Pancreas (tissue), 10 donors: ENCODE measurements at places on chromosomes 4 and X. TPM values are rescaled to one million over a fixed set of nuclear protein-coding genes. Genes with fewer than 3 reads are reported as not detected.

DNA sequence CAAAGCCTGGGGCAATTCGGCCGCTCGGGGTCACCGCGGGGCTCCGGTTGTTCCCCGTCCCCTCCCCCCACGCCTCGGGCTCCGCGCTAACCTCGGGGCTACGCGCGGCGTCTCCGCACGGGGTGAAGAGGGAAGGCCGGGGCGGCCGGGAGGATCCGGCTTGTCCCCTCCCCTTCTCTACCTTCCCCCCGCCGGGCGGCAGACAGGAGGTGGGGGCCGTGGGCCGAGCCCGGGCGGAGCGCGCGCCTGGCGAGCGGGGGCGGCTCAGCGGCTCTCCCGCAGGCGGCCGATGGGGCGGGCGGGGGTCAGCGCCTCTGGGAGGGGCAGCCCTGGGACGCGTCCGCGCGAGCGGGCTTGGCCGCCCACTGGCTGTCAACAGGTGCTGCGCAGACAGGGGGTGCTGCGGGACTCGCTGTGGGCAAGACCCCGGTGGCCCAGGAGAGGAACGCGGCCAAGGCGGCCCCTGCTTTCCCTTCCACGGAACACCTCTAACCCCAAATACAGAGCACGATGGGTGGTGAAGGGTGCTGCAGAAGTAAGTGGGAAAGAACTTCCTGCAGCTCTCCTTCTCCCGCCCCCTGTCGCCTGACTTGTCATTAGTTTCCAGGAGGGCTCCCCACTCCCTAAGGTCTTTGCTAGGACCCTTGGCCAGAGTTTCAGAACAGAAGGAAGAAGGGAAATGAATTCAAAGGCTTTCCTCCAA is at the start of gene PDGFC:
Gene PDGFC, minus strand, starts transcription at position 124 of the 703 bp plus-strand sequence. CDS start 896 bp downstream, outside the sequence.
- peak; percentile 90 for DNase-seq

- peak; percentile 6 for DNase-seq
Measured at GRCh38 chr4:72094059-72094797, 62.4 kb downstream of the NPFFR2 start.

- DNase-seq, result no peak
Measured at GRCh38 chr4:73311428-73311827, 52.8 kb upstream of the ANKRD17 start.

- no peak for DNase-seq
Measured at GRCh38 chr4:155402941-155403340, 26.2 kb upstream of the MAP9 start.

DNA sequence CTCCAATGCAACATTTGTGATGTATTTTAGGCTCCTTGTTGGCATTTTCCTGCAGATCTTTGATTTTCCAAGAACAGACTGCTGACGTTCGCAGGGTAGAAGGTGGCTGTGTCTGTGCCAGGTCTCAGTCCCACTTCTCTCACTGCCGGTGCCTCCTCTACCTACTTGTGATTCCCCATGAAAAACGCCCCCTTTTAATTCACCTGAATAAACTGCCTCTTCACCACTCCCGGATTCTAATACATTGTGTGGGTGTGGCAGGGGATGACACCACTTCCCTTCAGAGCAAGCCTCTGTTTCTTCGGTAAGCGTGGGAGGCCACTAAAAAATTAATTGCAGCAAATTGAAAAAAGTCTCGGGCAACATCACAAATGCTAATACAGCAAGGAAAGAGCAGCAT is 96.1 kb upstream of the FAM9B start:
- no peak for DNase-seq

- DNase-seq, result peak; percentile 17
Measured at GRCh38 chr4:109559625-109559982, 442 bp upstream of the MCUB start.

DNA sequence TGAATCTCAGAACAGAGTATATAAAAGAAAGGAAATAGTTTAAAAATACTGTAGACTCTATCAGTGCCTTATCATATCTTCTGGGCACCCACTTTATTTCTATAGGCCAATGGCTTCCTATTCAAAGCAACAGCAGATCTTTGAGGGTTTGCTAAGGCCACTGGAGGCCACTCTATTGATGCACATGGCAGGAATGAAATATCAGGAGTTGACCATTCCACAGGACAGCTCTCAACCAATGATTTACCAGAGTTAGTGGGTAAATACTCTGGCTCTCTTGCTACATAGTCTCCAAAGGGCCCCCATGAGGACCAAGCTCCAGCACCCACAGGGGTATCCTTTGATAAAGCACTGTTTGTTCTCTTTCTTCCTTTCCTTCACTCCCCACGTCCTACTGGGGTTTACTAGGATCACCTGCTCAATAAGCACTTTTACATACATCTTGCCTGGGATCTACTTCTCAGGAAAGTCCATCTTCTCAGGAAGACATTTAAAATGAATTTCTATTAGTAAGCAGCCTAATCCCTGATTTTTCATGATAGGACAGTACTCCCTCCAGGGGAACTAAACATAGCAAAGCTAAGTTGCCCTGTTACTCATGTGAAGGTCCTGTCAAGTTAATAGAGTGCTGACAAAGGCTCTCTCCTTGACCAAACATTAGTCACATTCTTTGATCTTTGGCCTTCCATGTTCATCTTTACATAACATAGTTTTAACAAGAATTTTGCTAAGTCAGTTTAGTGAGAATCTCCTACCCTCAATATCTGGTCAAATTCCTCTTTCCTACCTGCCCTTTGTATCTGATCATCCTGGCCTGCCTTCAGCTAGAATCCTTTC is 459.7 kb downstream of the GRXCR1 start:
- DNase-seq, result no peak

The PAGE4 gene
- polyA plus RNA-seq, result not detected

The GLRA3 gene
- 0.04 TPM for polyA plus RNA-seq

The CDS1 gene
- 4.6 TPM for polyA plus RNA-seq

The FAM9B gene
- polyA plus RNA-seq, result not detected

The SNX12 gene
- 9.8 TPM for polyA plus RNA-seq
